ENCODE measurements at places on chromosomes 1 and 21.

DNA sequence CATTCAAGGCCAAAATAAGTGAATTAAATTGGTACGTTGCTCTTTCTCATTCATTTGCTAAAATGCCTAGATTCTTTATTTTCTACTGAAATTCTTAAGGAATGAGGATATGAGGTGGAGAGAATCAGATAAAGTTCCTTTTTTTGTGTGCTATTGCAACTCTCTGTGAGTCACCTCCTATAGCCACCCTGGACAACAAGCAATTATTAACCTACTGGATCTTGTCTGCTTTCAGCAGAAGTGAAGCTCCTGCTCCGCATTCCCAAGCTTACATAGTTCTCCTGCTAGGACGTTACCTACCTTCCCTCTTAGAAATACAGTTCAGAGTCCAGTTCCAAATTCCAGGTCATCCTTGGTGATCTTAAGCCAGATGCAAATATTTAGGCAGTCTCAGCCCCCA is 4.8 kb upstream of the KCNJ6 start:
- no peak for DNase-seq

DNA sequence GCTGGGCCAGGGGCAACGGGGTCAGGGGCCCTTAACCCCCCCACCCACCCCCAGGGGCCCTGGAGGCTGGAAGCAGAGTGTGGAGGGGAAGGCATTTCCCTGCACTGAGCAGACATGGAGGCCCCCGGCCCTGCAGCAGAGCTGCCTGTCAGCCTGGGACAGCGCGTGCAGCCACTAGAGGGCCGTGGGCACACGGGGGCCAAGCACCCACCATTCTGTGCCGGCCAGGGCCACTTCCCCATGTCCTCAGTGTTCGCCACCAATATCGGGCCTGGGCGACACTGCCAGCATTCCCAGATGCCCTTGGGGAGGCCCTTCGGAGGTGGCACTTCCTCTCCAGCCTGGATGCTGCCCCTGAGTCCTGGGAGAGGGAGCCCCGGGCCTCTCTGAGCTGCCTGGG is 23.2 kb upstream of the ARHGEF16 start:
- no peak for DNase-seq

GRCh38 chr21:40658311-40658710 is 188.6 kb downstream of the DSCAM start:
- DNase-seq, result no peak

GRCh38 chr1:246483569-246483933 is 23.5 kb downstream of the SMYD3 start:
- DNase-seq, result no peak

DNA sequence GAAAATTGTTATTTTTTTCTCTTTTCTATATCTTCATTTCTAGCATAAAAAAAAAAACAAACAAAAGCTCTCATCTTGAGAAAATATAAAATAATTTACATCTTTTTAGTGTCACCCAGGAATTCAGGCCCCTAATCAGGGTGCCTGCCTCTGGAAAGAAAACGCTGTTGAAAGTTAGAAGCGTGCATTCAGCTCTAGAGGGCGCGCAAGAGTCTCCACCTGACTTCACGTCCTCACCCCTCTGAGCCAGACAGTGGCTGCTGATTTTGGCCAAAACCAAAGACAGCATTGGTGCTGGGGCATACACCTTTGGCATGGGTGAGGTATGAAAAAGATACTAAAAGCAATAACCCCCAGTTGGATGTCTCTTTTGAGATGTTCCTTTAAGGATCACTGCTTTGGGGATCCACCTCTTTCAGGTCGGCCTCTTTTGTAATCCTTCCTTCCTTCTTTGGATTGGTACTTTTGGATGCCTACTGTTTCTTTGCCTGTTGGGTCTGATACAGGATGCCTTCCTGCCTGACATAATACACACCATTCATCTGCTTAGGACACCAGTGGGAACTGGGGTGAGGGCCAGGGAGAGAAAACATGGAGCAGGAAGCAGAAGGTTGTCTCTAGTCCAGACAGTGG is 77.6 kb upstream of the CHRM3 start:
- peak; percentile 30 for DNase-seq

- no peak for DNase-seq
Measured at GRCh38 chr1:184032930-184033418, 4.6 kb downstream of the COLGALT2 start.

DNA sequence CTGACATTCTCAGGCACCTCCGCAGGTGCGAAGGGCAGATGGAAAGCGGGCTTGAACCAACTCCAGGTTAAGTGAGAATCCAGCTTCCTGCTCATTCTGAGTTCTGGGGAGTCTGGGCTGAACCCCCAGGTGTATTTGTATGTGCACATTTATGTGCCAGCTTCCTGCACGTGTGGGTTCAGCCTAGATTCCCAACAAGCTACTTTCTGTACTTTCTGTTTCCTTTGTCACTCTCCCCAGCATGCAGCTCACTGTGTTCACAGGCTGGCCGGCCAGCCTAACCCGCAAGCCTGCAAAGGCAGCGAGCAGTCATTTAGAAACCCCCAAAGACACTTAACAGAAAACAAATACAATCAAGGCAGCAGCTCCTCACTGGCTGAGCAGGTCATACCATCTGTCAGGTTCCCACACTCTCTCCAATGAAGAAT is 1.3 kb upstream of the IL19 start:
- no peak for DNase-seq

- DNase-seq, result peak; percentile 72
Measured at GRCh38 chr1:54409156-54410142, 3.3 kb upstream of the SSBP3 start.

DNA sequence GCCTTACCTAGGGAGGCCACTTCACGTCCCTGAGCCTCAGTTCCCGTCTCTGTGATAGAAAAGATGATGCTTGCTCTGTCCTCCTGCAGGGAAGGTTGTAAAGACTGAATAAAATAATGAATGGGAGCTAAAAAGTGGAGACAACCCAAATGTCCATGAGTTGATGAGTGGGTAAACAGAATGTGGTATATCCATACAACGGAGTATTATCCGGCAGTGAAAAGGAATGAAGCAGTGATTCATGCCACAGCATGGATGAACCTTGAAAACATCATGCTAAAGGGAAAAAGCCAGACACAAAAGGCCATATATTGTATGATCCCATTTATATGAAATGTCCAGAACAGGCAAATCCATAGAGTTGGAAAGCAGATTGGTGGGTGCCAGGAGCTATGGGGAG is 77.9 kb downstream of the KAZN start:
- DNase-seq, result no peak

DNA sequence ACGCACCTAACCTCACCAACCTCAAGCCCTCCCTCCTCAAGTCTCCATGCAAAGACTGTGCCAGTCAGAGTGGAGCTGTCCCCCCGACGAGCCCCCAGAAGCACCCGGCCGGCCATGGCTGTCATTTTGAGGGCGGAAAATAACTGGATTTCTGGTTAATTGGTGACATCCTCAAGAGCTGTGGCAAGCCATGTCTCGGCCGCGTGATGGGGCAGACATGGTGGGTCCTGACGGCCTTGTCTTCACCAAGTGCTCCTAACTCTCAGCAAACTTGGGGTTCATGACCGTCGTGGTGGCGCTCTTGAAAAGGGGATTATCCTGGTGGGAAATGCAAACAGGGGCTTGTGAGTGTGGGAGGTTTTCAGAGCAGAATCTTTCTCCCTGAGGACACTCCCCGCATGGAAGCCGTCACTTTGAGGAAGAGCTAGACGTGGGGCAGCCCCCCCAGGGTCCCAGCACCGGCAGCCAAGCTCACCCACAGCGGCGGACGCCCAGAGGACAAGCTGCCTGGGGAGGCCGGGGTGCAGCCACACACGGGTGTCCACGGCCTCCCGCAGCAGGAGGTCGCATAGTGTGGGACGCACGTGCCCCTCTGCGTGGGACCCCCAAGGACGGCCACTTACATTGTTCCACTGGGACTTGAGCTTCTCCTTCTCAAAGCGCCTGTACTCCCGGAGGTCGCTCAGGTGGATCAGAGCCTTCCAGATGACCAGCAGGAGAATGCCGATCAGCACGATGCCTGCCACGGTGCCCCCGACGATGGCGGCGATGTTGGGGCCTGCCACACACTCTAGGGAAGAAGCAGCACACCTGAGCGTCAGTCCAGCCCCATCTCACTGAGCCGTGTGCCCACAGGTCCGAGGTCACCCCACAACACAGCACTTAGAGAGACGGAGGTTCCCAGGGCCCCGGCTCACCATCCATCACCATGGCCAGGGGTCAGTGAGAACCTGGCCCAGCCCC is 12.9 kb upstream of the PTTG1IP start:
- DNase-seq, result no peak

GRCh38 chr1:247175458-247175857 is 3.6 kb upstream of the ZNF124 start:
- no peak for DNase-seq

- DNase-seq, result no peak
Measured at GRCh38 chr1:22971611-22972405, 858 bp downstream of the LACTBL1 start.

DNA sequence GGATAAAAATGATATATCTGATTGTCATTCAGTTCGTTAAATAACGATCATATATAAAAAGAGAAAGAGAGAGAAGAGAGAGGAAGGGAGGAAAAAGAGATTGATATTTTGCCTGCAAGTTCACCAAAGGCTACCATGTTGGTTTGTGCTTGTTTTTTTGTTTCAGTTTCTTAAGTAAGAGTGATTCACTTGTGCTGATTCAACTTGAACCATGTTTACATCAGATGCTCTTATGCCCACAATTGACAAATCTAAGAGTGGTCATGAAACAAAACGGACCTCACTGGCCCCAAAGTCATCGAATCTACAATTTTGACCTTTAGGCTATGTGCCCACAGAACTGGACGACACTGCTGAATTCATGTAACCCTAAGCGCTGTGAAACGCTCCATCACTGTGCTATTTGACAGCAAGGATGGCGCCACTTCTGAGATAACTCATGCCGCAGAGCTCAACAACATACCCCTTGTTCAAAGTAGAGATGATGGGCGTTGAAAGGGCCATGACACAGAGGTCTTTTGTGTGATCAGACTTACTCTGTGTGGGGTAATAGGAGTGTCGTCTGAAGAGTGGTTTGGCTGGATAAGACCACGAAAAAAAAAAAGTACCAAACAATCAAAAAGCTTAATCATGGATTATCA is 481.4 kb downstream of the SETD4 start:
- no peak for DNase-seq

- no peak for DNase-seq
Measured at GRCh38 chr1:245605480-245606156, 450.8 kb downstream of the KIF26B start.

DNA sequence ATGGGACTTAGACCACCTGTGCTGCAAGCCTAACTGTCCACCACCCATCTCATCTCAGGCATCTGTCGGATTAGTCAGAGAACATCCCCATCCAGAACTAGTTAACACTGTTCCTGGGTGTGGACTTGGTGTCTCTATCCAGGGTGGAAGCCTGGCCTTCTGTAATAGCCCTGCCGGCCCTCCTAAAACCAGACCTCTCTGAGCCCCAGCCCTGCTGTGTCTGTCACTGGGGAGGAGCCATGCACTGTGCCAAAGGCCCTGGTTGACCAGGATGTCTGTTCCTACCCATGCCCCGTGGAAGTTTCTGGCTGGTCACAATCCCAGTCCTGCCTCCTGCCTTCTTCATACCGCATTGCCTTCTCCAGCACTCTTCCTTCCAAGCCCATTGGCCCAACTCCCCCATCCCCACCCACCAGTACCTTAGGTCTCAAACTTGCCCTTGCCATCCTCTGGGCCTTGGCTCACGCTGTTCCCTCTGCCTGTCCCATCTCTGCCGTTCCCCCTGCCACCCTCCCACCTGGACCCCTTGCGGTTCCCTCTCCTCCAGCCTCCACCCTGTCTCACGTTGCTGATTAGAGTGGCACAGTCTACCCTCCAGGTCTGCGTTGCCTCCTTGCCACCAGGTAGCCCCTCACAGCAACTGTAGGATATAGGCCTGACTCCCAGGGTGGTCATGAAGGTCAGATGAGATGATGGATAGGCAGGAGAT is 105.6 kb downstream of the EPHB2 start:
- DNase-seq, result no peak

GRCh38 chr1:110102081-110102480 is 10.2 kb upstream of the UBL4B start:
- no peak for DNase-seq

DNA sequence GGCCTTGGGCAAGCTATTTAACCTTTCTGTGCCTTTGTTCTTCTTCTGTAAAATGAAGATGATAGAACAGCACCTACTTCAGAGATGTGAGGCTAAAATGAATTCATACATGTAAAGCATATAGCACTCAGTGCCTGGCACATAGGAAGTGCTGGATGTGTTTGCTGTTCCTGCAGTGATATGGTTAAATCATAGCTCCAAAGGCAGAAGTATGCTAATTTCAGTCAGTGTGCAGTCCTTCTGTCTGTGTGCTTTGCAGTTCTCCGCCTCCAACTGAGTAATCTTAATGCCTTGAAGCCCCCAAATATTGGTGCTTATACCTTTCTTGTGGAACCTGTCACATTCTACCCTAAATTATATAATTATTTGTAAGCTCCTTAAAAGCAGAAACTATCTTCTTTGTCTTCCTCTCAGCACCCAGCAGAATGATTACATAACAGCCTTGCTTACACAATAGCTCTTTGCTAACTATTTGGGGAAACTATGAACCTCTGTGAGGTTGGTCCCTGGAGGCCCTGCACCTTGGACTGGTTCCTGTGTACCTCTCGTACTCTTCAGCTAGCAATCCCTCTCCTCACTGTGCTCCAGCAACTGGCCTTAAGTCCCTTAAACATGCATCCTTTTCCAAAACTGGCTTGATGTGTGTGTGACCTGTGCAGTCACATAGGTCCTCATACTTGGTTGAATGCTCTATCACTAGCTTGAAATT is 57.0 kb upstream of the CACYBP start:
- no peak for DNase-seq

GRCh38 chr1:19478322-19478721 is 7.0 kb downstream of the CAPZB start:
- DNase-seq, result no peak

DNA sequence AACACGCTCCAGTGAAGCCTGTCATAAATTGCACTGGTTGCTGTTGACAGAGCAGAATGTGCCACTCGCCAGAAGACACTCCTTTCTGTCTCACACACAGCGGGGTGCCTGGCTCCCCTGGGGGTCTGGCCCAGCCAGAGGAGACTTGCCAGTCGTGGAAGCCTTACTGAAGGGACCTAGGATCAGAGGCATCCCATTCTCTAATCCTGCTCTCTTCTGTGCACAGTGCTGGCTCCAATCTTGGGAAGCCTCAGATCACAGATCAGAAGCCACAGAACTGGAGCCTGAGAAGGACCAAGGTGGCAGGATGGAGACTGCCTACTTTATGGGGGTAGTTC is 1.4 kb downstream of the SLC9A1 start:
- DNase-seq, result no peak

DNA sequence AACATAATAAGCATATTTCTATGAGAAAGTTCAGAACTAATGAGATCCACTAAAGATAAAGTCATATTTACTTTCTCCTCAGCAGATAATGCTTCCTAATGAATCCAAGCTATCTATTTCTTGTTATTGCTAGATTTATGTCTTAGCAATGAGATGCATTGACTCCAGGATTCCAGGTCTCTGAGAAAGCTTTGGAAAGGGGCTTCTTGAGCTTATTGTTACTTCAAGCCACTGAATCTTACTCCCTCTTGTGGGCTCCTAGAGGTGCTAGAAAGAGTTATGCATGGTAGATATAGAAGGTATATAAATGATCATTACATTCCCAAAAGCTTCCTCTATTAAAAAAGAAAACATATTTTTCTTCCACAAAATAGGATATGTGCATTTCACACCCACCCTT is 246.4 kb upstream of the ADAMTS5 start:
- DNase-seq, result no peak

Data from erythroblast (primary cell).